NCI-H2029 treated with DMSO at 0.1 percent for 48 hours (cell line): ENCODE measurements at places on chromosomes 6 and 20.
A peak's percentile ranks its signal among the peaks of the same experiment; 100 is the strongest.

DNA sequence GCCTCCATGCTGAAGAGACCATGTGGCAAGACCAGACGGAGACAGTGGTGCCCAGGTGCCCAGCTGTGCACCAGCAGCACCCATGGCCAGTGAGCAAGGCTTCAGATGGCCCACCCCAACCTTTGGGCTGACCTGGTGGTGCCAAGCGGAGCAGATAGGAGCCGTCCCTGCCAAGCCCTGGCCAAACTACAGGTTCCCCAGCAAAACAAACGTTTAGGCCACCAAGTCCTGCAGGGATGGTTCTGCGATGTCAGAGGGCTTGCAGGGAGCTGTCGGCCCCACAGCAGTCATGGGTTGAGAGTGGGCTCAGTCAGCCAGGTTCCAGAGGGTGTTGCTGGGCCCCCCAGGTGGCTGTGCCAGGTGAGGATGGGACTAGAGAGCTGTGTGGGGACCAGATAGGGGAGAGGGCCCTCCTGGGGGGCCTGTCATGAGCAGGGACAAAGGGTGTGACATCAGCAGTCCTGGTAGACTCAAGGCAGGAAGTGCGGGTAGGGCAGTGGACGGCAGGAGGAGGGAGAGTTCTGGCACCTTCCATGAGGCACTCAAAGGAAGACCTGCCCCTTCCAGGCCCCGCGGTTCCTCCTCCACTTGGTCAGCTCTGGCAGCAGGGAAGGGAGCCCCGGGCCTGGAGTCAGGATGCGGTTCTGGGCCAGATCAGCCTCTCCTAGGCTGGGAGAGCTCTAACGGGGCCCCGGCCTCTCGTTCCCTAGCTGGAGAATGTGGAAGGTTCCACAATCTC is 342.4 kb downstream of the ZFAND3 start:
- DNase-seq = no peak

DNA sequence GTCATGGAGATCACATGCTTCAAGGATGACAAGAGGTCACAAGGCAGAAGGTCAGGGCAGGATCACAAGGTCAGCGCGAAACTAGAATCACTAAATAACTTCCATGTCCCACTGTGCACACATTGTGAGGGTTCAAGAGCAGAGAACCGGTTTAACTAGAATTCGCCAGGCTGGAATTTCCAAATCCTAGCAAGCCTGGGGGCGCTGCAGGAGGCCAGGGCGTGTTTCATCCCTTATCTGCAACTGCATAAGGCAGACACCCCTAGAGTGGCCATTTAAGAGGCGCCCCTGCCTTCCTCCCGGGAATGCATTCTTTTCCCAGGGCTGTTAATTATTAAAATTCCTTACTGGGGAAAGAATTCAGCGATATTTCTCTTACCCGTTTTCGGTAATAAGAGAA is 40.2 kb upstream of the SLC22A1 start:
- DNase-seq = no peak

DNA sequence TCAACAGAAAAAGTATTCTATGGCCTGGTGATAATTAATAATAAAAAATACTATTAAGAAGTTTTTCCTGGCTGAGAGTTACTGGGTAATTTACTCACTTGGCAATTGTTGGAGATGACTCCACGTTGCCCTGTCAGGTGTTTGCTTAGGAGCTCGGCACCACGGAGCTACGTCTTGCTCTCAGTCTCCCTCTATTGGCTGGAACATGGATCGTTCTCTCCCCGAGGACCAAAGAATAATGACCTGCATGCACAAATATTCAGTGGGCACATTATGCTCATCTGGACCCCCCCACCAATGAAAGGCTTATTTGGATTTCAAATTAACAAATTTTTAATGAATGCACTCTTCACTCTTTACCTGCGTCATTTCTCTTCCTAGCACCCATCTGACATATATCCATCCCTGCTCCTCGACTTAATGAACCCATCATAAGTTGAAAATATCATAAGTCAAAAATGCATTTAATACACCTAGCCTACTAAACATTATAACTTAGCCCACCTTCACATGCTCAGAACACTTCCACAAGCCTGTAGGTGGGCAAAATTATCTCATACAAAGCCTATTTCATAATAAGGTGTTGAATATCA is 71.0 kb upstream of the CD83 start:
- DNase-seq = peak; percentile 72

DNA sequence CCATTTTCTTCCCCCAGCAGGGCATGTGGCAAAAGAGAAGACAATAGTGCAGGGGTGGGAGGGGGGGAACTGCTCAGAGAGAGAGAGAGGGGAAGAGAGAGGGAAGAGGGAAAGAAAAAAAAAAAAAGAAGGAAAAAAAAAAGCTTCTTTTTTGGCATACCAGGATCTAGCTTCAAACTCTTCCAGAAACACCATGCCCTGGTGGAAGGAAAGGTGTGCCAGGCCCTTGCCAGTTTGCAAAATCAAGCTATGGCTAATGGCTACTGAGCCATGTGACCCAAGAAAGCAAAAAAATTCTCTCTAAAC is 326 bp downstream of the ZMYND8 start:
- DNase-seq = no peak

DNA sequence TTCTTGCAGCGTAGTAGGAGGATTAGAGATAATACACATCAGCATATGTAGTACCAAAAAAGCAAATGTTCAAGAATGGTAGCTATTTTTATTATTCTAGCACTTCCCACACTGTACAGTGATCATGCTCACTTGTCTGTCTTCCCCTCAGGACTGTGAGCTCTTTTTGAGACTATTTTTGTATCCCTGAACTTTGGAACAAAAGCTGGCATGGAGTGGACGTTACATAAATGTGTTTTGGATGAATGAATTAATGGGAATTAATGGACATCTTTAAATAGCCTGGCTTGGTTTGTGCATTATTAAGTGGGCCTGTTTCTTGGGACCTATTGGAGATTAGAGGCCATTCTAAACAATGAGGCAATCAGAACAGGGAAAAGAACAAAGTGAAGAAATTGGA is 243.7 kb downstream of the CD83 start:
- DNase-seq = no peak

- DNase-seq = no peak
Measured at GRCh38 chr6:118042855-118043254, 135.8 kb downstream of the SLC35F1 start.

GRCh38 chr6:68328156-68328555 is 306.9 kb upstream of the ADGRB3 start:
- DNase-seq = no peak

DNA sequence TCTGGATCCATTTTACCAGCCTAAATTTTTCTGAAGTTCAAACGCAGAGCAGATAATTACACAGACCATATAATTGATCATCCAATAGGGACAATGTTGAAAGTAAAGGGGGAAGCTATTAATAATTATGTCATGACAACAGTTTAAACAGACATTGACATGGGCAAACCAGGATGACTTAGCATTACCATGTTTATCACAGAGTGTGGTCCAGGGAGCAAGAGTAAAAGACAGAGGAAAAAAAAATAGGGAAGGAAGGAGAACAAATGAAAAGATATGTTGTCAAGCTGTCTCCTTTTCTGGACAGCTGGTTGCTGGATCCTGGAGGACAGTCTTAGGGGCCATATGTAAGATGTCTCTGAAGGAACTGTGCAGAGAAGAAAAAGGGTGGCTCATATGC is 69.4 kb upstream of the FBXL4 start:
- DNase-seq = no peak

GRCh38 chr6:168139121-168139520 is 60.1 kb upstream of the FRMD1 start:
- DNase-seq = no peak

- DNase-seq = no peak
Measured at GRCh38 chr20:19016140-19016497, 196.3 kb upstream of the SLC24A3 start.

GRCh38 chr20:8489094-8489883 is 357.2 kb downstream of the PLCB1 start:
- no peak for DNase-seq

GRCh38 chr6:113674075-113674474 is 183.1 kb upstream of the MARCKS start:
- peak; percentile 93 for DNase-seq

GRCh38 chr6:145898376-145898775 is 65.8 kb downstream of the SHPRH start:
- DNase-seq = no peak
